ENCODE measurements at places on chromosomes 5 and 9.

DNA sequence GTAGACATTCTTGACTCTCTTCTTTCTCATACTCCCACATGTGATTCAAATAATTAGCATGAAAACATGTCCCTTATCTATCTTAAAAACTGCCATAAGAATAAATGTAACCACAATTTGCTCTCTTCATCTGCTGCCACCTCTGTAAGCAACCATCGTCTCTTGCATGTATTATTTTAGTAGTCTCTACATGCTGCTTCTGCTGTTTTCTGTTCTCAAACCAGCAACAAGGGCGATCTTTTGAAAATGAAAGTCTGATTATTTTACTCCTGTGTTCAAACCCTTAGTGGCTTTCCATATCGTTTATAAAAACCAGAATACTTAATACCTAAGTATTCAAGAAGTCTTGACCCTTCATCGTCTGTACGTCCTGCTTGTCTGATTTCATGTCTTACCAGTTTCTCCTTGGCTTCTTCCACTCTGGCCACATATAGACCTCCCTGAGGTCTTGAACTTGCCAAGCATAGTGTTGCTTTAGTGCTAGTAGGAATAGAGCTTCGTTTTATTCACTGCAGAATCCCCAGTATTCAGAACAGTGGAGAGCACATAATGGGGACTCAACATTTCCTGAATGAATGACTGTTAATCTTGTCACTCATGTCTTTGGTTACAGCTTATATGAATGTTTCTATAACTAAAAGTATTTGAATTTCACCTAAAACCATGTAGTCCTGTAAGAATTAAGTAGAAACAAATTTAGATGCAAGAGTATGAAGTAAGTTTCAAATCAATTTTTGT, 10.6 kb downstream of the CDC42SE2 start:
- H3K4me1 ChIP-seq = peaks cover 49% of the 10 kb centered on the region
- H3K4me3 ChIP-seq = peak overlapping the region; percentile 9
- H3K27ac ChIP-seq = peak overlapping the region; percentile 71
- peaks cover 39% of the 10 kb centered on the region for H3K36me3 ChIP-seq

DNA sequence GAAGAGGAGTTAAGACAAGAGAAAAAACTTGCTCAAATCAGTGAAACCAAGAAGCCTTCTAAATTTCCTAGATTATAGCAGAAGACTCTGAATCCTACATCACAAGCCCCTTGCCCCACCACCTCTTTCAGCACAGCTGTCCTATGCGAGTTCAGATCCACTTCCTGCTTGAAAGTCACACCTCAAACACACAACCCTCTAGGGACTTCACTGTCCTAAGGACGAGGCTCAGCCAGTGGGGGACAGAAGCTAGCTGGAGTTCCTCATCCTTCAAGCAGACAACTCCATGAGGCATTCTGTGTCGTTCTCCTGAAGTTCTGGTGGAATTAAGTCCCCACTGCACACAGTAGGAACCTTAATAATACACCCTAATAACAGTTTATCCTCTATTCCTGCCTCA, 44.3 kb downstream of the NRG2 start:
- H3K4me1 ChIP-seq = peaks cover 6% of the 10 kb centered on the region
- no peak overlapping the region for H3K27ac ChIP-seq
- peaks cover 29% of the 10 kb centered on the region for H3K27me3 ChIP-seq
- H3K36me3 ChIP-seq = no peaks in the 10 kb centered on the region

DNA sequence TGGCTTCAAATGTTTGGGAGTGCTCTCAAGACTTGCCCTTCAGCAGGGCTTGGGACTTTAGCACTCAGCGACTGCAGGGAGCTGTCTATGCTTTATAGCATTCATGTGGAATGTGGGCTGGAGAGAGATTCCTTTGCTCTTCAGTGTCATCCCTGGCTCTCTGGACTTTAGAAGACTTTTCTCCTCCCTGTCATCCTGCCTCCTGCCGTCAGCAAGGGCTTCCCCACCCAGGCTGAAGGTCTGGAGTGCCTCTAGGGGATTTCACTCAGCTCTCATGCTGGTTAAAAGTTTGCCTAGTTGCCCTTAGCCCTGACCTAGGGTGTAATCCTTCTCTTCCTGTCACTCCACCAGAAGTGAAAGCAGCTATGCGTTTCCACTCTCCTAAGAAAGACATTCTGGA, 210.9 kb downstream of the FRMD3 start:
- H3K27me3 ChIP-seq = no peaks in the 10 kb centered on the region
- no peak overlapping the region for H3K27ac ChIP-seq
- H3K36me3 ChIP-seq = no peaks in the 10 kb centered on the region
- H3K4me1 ChIP-seq = no peaks in the 10 kb centered on the region

DNA sequence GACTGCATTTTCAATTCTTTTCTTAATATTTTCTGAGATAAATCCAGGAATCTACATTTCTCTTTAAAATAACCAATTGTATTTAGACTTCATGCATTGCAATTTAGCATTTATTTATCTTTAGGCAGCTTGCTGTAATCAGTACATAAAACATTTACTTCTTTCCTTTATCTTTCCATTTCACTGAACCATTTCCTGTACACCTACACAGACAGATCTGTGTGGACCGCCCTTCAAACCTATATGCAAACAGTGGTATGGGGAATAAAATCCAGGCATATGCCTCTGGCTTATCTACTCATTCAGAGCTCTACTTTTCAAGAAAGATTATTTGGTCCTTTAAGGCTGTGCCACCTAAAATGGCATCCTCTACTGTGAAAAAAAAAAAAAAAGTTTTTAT, 640.0 kb downstream of the MAT2B start:
- no peak overlapping the region for H3K4me3 ChIP-seq
- H3K27me3 ChIP-seq = no peaks in the 10 kb centered on the region
- no peaks in the 10 kb centered on the region for H3K36me3 ChIP-seq
- no peak overlapping the region for H3K27ac ChIP-seq
- no peak for DNase-seq

GRCh38 chr5:13188371-13188770, 756.1 kb downstream of the DNAH5 start:
- H3K36me3 ChIP-seq = no peaks in the 10 kb centered on the region
- DNase-seq = no peak
- no peaks in the 10 kb centered on the region for H3K27me3 ChIP-seq
- no peaks in the 10 kb centered on the region for H3K4me1 ChIP-seq
- no peak overlapping the region for H3K4me3 ChIP-seq

- H3K27me3 ChIP-seq = no peaks in the 10 kb centered on the region
- peak overlapping the region; percentile 77 for H3K27ac ChIP-seq
- no peak for DNase-seq
- peak overlapping the region; percentile 51 for H3K4me3 ChIP-seq
- no peaks in the 10 kb centered on the region for H3K36me3 ChIP-seq
These were observed 8.8 kb upstream of the TRAF1 start for GRCh38 chr9:120935383-120935857.

GRCh38 chr9:135924628-135925338, 17.4 kb upstream of the CAMSAP1 start:
- no peak for DNase-seq
- H3K4me1 ChIP-seq = peaks cover 21% of the 10 kb centered on the region
- H3K27me3 ChIP-seq = no peaks in the 10 kb centered on the region
- peaks cover 31% of the 10 kb centered on the region for H3K36me3 ChIP-seq
- H3K4me3 ChIP-seq = no peak overlapping the region

DNA sequence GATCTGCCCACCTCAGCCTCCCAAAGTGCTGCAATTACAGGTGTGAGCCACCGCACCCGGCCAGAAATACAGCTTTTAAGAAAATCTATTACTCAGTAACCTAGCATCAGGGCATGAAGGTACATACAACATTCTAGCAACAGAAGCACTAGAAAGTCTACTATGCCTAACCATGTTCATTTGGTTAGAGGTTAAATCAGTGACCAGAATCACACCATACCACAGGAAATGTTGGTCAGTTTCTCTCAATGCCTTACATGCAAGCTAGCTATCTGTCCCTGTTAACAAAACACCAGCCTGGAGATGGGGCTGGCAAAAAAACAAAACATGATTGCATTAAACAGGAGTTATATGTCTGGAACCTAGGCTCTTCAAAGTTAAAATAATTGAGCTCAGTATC, 104.1 kb downstream of the STRBP start:
- H3K36me3 ChIP-seq = peaks cover 17% of the 10 kb centered on the region
- H3K27ac ChIP-seq = no peak overlapping the region
- H3K27me3 ChIP-seq = no peaks in the 10 kb centered on the region
- H3K4me1 ChIP-seq = peaks cover 20% of the 10 kb centered on the region
- DNase-seq = no peak

DNA sequence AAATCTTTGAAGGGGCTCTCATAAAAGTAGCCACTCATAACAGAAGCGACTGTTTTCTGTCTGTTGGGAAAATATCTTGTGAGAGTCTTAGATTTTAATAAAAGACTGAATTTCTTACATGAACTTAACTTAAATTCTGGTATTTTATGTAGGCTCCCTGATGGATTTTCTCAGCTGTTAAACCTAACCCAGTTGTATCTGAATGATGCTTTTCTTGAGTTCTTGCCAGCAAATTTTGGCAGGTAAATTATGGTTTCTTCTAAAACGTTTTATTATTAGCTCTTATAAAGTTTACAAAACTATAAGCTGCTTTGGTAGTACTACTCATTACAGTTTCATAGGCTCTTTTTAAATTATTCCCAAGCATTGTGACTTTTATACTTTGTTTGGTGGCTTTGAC, 87.0 kb downstream of the ERBIN start:
- H3K27ac ChIP-seq = no peak overlapping the region
- DNase-seq = no peak
- peaks cover 42% of the 10 kb centered on the region for H3K36me3 ChIP-seq
- H3K27me3 ChIP-seq = no peaks in the 10 kb centered on the region

- H3K36me3 ChIP-seq = no peaks in the 10 kb centered on the region
- no peak overlapping the region for H3K27ac ChIP-seq
- no peaks in the 10 kb centered on the region for H3K27me3 ChIP-seq
- H3K4me3 ChIP-seq = no peak overlapping the region
These were observed 491.7 kb upstream of the FAM174A start for GRCh38 chr5:100043475-100043874.

GRCh38 chr9:89611425-89611824, 6.6 kb downstream of the GADD45G start:
- no peak for DNase-seq
- peaks cover 19% of the 10 kb centered on the region for H3K27me3 ChIP-seq

GRCh38 chr5:176540476-176540899, 3.3 kb upstream of the RNF44 start:
- no peak for DNase-seq
- peak overlapping the region; percentile 90 for H3K27ac ChIP-seq
- H3K27me3 ChIP-seq = no peaks in the 10 kb centered on the region
- no peaks in the 10 kb centered on the region for H3K36me3 ChIP-seq

DNA sequence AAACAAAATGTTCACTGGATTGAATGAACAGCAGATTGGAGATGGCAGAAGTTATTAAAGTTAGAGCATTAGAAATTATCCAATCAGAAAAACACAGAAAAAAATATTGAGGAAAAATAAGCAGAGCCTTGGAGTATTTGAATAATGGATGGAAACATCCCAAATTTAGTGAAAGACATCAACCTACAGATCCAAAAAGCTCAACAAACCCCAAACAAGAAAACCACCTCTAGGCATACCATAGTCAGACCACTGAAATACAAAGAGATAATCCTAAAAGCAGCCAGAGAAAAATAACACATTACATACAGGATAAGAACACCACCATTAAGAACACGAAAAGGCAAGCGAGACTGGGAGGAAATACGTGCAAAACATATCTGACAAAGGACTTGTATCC, 5.2 kb downstream of the INIP start:
- peaks cover 35% of the 10 kb centered on the region for H3K36me3 ChIP-seq
- no peak for DNase-seq
- H3K27ac ChIP-seq = no peak overlapping the region
- H3K4me1 ChIP-seq = peaks cover 19% of the 10 kb centered on the region
- no peak overlapping the region for H3K4me3 ChIP-seq
- no peaks in the 10 kb centered on the region for H3K27me3 ChIP-seq

- DNase-seq = no peak
- no peaks in the 10 kb centered on the region for H3K4me1 ChIP-seq
- no peaks in the 10 kb centered on the region for H3K27me3 ChIP-seq
- no peaks in the 10 kb centered on the region for H3K36me3 ChIP-seq
- H3K27ac ChIP-seq = no peak overlapping the region
These were observed 657.9 kb downstream of the TLR4 start for GRCh38 chr9:118362123-118362522.

DNA sequence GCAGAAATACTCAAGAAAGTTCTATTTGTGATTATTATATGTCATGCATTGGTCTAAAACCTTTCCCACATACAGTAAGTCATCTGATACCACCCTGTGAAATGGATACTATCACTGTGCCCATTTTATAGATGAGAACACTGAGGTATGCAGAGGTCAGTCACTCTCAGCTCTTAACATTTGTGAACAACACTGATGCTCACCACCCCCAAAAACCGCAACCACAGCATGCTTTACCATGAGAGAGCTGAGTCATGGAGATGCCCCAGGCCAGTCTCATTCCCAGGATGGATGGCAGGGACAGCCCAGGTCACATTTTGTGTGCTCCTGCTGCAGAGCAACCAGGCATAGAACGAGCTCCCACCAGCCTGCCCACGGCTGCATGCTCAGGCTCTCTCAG, 53.5 kb upstream of the IRX1 start:
- H3K4me3 ChIP-seq = no peak overlapping the region
- DNase-seq = no peak
- H3K27ac ChIP-seq = no peak overlapping the region
- H3K27me3 ChIP-seq = no peaks in the 10 kb centered on the region
- H3K36me3 ChIP-seq = no peaks in the 10 kb centered on the region

- DNase-seq = no peak
- H3K27ac ChIP-seq = no peak overlapping the region
- H3K4me1 ChIP-seq = peaks cover 24% of the 10 kb centered on the region
- H3K4me3 ChIP-seq = no peak overlapping the region
- peaks cover 11% of the 10 kb centered on the region for H3K36me3 ChIP-seq
These were observed 23.4 kb downstream of the CPLX2 start for GRCh38 chr5:175894793-175895192.

- no peak overlapping the region for H3K27ac ChIP-seq
- no peak for DNase-seq
- H3K4me3 ChIP-seq = no peak overlapping the region
- H3K27me3 ChIP-seq = peaks cover 31% of the 10 kb centered on the region
- H3K36me3 ChIP-seq = no peaks in the 10 kb centered on the region
- no peaks in the 10 kb centered on the region for H3K4me1 ChIP-seq
These were observed 52.8 kb upstream of the EGFL7 start for GRCh38 chr9:136609838-136610311.

- no peaks in the 10 kb centered on the region for H3K36me3 ChIP-seq
- H3K27ac ChIP-seq = no peak overlapping the region
- no peak for DNase-seq
- peaks cover 3% of the 10 kb centered on the region for H3K4me1 ChIP-seq
- H3K4me3 ChIP-seq = no peak overlapping the region
These were observed 175.6 kb downstream of the TMEM161B start for GRCh38 chr5:88092958-88093605.

GRCh38 chr9:84975926-84976325, 306.4 kb downstream of the NTRK2 start:
- H3K4me3 ChIP-seq = no peak overlapping the region
- no peaks in the 10 kb centered on the region for H3K36me3 ChIP-seq
- H3K27ac ChIP-seq = no peak overlapping the region
- H3K27me3 ChIP-seq = no peaks in the 10 kb centered on the region

- H3K4me3 ChIP-seq = no peak overlapping the region
- H3K27ac ChIP-seq = no peak overlapping the region
- peaks cover 45% of the 10 kb centered on the region for H3K27me3 ChIP-seq
These were observed 385.8 kb downstream of the EFNA5 start for GRCh38 chr5:107284822-107285525.

GRCh38 chr5:68110264-68110663, 105.3 kb upstream of the PIK3R1 start:
- H3K27me3 ChIP-seq = no peaks in the 10 kb centered on the region
- DNase-seq = no peak
- no peak overlapping the region for H3K4me3 ChIP-seq
- H3K4me1 ChIP-seq = no peaks in the 10 kb centered on the region

GRCh38 chr9:87441251-87441650, 56.4 kb upstream of the DAPK1 start:
- H3K36me3 ChIP-seq = no peaks in the 10 kb centered on the region
- no peak overlapping the region for H3K4me3 ChIP-seq
- H3K4me1 ChIP-seq = no peaks in the 10 kb centered on the region
